ENCODE measurements at places on chromosomes 3 and 15.

- no peak for DNase-seq
Measured at GRCh38 chr15:40510201-40510600, 39.4 kb downstream of the CHST14 start.

GRCh38 chr3:50352781-50353180 is 2.1 kb downstream of the CYB561D2 start:
- DNase-seq, result no peak

- no peak for DNase-seq
Measured at GRCh38 chr3:129834580-129834979, 58.9 kb downstream of the TMCC1 start.

GRCh38 chr15:66095871-66096687 is 157.5 kb downstream of the MEGF11 start:
- DNase-seq, result no peak

DNA sequence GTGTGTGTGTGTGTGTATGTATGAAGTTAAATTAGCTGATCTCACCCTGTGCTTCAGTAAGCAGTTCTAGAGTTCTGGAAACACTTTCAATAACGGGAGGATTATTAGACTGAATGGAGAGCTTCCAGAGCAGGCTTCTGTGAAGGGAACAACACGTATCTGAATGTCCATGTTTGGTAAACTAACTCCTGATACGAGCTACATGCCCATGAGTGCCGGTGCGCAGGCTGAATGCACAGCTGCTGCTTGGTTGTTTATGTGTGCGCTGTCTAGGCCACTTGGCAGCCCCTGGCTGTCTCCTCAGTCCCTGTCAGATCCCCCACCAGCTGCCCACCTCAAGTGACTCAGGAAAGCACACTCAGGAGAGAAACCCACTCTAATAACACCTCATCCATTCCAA is 137.0 kb downstream of the EPHB1 start:
- DNase-seq, result no peak

GRCh38 chr3:81782585-81782984 is 21.1 kb upstream of the GBE1 start:
- DNase-seq, result no peak

- no peak for DNase-seq
Measured at GRCh38 chr3:123655400-123655799, 70.5 kb upstream of the HACD2 start.

Measured in stimulated activated CD8-positive, alpha-beta memory T cell treated with anti-CD3 and anti-CD28 coated beads, Interleukin-4, amount 100 ng/mL, for 1 hour (primary cell).